Central memory CD4-positive, alpha-beta T cell (primary cell): ENCODE measurements at places on chromosomes 2 and 18.

DNA sequence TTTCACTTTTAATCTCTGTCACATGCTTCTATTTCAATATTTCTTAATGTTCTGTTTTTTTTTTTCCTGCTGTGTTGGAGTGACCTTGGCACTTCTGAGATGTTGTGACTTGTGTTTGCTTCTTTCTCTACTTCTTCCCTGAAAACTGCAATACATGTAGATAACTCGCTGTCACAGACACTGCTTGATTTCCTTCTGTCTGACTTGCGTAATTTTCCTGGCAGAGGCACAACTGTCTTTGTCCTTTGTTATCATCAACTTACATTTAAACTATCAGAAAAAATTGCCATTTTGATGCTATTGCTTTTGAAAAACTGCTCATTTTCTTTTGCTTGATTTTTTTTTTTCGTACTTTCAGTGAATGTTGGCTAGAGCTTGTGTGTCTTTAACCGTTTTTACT is 69.0 kb downstream of the BABAM2 start:
- no peak for DNase-seq

DNA sequence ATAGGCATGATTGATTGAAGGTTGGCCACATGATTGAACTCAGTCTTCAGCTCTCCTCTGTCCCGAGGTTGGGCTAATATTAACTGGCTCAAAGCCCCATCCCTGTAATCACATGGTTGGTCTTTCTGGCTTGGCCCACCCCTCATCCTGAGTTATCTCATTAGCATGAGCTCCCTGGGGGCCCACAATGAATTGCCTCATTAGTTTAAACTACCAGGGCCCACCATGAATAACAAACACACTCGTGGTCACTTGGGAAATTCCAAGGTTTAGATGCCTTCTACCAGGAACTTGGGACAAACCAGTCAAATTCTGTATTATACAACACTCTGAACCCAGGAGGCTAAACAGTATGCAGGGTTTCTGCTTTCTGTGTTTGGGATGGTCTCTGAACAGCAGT is 121.7 kb upstream of the B3GNT2 start:
- no peak for DNase-seq

DNA sequence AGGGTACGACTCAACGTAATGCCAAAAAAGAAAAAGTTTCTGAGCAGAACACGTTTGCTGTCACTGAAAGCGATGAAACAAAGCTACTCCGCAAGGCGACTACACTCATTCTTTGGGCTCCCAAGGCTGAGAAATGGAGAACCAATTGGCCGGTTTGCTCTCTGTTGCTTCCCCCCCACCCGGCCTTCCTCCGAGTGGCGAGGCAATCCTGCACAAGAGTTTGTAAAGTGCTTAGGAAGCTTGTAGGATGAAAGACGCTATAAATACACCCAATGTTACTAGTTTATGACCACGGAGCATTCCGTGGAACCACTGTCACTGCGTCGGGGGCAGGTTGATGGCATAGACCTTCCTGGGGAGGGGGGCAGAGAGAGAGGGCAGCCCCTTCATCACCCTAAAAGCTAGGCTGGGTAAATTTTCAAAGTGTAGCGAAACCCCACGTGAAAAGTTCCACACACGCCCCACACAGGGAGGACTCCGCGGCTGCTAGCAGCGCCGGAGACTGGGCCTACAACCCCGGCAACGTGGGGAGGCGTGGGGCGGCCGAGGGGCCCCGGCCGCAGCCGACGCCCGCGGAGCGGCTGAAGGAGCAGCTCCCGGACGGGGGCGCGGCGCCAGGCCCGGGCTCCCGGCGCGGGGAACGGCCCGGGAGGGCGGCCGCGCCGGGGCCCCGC is 915 bp downstream of the CUL3 start:
- DNase-seq, result no peak

- DNase-seq, result no peak
Observed at GRCh38 chr2:234806818-234807217, 145.0 kb upstream of the SH3BP4 start.

GRCh38 chr2:33034784-33035183 is 88.0 kb downstream of the LTBP1 start:
- no peak for DNase-seq

DNA sequence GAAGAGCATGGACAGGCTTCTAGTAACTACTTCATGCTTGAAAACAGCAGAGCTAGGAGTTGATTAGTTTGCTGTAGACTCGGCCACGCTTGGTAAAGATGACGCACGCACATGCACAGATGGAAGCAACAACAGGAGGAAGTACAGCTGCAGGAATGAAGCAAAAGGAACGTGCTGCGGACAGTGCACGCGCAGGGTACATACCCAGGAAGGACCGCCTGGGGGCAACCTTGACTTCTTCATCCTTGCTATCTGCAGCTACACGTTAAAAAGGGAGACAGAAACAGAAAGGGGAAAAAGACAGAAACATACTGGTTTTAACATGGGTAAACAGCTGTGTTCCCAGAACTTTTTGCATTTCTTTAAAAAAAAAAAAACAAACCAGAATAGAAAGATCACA is 17.7 kb downstream of the SLC66A2 start:
- no peak for DNase-seq

GRCh38 chr2:12284487-12284886 is 432.2 kb upstream of the TRIB2 start:
- no peak for DNase-seq

DNA sequence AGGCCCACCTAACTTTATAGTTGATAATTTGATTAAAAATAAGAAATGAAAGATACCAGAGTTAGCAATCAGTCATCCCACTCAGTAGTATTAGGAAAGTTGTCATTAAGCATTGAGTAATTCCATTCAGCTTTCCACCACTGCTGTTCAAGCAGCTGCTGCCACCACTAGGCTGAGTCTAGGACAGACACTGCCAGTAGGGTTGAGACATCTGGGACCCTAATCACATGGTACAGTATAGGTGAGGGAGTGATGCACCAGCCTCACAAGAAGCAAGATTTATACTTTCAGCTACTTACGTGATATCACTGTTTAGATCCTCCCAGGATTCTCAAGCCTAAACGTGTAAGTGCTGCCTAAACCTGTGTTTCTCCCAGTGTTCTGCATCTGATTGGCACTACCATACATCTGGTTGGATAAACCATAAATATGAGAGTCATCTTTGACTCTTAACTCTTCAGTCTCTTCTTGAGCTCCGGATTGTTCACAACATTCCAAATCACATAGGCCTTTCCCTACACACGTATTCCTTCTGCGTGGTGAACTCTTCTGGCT is 3.2 kb downstream of the UBXN4 start:
- DNase-seq, result no peak

DNA sequence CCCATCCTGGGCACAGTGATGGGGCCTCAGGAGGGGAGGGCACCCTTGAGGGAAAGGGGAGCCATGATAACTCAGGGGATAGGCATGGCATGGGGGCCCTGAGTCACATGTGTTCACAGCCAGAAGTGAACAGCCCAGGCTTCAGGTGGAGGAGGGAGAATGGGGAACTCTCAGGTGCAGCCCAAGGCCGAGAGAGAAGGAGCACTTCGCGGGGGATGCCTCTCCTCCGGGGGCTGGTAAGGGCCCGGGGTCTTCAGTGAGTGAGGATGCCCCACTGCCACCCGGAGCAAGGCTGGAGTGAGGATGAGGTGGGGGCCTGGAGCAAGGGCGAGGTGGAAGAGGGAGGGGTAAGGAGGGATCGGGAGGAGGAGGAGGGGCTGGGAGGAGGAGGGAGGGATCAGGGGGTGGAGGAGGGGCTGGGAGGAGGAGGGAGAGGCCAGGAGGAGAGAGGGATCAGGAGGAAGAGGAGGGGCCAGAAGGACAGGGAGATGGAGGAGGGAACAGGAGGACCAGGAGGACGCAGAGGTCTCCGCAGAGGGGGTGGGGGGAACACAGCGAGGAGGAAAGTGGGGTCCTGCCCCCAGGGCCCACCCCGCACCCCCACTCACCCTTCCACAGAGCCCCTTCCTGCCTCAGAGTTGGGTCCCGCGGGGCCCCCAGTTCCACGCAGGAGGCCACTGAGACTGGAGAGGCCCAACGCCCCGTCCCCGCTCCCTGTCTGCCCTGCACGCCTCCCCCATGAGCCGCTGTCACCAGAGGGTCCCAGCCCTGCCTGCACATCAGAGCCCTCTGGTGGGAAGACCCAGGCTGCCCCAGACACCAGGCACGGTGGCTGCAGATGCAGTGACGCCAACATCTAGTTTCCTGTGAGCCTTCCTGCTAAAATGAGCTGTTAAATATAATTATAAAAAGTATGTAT is 42.8 kb downstream of the RAMP1 start:
- no peak for DNase-seq

GRCh38 chr2:173184031-173185004 is 108.7 kb downstream of the MAP3K20 start:
- DNase-seq, result no peak

GRCh38 chr2:41741951-41742595 is 305.7 kb upstream of the PKDCC start:
- no peak for DNase-seq

DNA sequence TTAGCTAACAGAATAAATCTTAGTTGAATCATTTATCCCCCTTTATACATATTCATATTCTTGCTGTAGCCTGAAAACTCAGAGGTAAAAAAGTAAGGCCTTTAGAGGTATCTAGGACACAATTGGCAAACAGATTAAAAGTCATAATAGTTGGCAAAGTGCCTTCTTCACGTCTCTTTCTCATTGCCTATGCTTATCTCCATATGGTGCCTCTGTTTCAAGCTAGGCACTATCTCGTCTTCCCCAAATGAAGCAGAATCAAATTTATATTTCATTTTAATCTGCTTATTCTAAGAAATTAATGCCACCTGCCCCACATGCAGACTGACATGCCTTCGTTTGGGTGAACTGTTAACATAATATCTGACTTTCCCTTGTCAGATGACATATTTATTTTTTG is 245.4 kb downstream of the CDH2 start:
- no peak for DNase-seq

GRCh38 chr2:100895402-100895801 is 75.5 kb downstream of the NPAS2 start:
- DNase-seq, result no peak
